Muscle of arm (tissue), 14 donors: ENCODE measurements at places on chromosomes 3 and 15.

- peak; percentile 73 for DNase-seq
Observed at GRCh38 chr15:51759557-51760070, 8.2 kb downstream of the TMOD2 start.

DNA sequence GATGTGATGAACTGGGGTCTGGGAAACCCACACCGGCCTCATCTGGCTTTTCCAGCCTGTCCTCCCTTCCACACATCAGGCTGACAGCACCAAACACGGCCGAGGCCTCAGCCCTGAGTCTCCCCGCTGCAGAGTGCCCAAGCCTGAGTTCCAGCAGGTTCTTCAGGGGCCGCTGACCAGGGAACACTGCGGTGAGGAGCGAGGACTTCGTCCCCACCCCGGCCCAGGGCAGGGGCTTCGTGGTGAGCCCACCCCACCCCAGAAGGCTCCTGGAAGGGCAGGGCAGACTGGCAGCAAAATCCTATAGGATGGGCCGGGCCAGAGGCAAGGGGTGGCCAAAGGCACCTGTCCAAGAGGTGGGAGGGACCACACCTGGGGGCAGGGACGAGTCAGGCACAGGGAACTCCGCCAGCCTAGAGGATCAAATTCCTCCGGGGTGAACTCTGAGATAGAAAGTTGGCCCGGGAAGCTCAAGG is at the start of gene SLC51A:
Gene SLC51A (plus strand): TSS at position 446 of the 476 bp plus-strand sequence. CDS start 179 bp downstream, outside the sequence.
- no peak for DNase-seq

DNA sequence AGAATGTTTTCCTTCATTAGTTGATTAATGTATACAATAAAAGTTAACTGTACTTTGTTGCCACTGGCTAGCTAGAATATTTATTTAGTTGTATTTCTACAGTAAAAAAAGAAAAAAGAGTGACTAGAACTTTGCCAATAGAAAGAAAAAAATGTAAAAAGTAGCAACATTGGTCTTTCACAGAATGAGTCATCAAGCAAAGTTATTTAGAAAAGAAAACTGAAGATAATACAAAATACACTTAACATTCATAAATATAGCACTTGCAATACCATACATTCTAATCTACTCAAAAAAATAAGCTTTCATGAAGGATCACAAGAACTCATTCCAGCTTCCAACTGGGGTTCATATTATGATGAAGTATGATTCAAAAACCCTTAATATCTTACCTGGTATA is 83.4 kb downstream of the AQR start:
- no peak for DNase-seq

DNA sequence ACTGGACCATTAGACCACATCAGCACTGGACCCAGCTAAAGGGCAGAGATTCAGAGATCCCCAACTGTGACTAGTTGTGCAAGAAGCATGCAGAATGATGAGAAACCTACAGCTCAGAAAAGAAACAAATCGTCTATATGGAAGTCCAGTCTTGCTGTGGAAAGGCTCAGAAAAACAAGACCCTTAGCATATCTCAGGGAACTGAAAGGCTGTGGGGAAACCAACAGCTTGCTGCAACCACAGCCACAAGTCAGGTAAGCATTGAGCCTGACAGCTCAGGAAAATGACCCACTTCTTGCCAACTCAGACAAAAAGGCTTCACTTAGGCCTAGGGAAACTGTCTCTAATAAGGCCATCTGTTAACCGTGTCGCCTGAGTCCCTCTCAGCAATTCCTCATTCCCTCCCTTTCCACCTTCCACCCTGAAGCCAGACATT is 145.6 kb downstream of the LSAMP start:
- DNase-seq = no peak

DNA sequence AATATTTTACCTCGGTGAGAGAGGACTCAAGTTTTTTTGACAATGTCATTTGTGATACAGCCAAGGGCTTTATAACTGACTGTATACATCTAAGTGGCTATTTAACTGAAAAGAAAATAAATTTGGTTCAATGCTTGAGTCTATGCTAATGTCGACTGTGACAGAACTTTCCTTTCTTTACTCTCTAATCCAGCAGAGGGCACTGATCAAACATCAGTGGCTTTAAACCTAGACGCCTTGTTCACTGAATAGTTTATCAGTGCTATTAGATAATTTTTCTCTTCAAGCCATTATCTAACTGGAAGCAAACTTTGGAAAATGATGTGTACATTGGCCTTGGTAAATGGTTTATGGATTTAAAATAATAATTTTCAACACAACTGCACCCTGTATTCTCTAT is 285.1 kb downstream of the CHL1 start:
- DNase-seq = no peak

- DNase-seq = no peak
Observed at GRCh38 chr3:40340541-40341170, 31.1 kb downstream of the EIF1B start.

- no peak for DNase-seq
Observed at GRCh38 chr3:155560594-155560993, 184.3 kb downstream of the PLCH1 start.

- DNase-seq = no peak
Observed at GRCh38 chr3:37992271-37993066, 1.9 kb downstream of the VILL start.

GRCh38 chr3:10371167-10371566 is 50.3 kb upstream of the SEC13 start:
- no peak for DNase-seq

GRCh38 chr3:37993460-37993819 is 2.9 kb downstream of the VILL start:
- no peak for DNase-seq

DNA sequence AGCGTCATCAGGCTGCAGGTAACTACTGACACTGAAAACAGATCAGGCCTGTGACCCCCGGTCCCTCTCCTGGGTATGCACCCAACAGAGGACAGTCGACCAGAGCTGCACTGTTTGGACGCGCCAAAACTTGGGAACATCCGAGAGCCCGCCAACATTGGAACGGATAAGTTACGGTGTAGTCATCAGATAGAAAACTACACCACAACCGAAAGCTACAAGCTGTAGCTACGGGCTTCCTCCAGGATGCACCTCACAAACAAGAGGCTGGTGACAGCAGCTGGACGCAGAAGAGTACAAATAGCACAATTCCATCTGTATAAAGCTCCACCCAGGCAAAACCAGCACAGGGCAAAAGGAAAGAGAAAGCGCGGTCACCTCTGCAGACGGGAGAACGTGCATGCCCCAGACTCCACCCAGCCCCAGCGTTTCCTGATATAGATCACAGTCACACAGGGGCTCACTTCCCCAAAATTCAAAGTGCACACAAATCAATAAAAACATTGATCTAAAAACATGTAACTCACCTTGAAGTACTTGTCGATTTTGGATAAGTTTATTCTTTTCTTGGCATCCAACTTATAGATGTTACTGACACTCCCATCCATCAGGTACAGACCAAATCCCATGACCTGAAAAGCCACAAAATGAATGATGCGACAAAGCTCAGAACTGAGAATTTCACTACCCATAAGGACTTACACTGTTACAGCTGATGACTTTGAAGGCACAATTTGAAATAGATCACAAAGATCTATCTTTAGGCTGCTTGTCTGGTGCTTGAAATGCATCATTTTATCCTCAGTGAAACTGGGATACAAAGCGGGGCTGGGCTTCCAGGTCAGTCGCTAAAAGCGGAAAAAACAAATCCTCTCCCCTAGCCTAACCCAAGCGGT is 43.3 kb downstream of the CYFIP1 start:
- DNase-seq = no peak

- DNase-seq = no peak
Observed at GRCh38 chr3:141992512-141992911, 116.1 kb downstream of the ATP1B3 start.

GRCh38 chr3:87053553-87053952 is 62.6 kb upstream of the VGLL3 start:
- DNase-seq = no peak

GRCh38 chr3:187972454-187972853 is 181.5 kb upstream of the LPP start:
- no peak for DNase-seq

GRCh38 chr15:48590723-48591122 is 54.8 kb downstream of the FBN1 start:
- no peak for DNase-seq

DNA sequence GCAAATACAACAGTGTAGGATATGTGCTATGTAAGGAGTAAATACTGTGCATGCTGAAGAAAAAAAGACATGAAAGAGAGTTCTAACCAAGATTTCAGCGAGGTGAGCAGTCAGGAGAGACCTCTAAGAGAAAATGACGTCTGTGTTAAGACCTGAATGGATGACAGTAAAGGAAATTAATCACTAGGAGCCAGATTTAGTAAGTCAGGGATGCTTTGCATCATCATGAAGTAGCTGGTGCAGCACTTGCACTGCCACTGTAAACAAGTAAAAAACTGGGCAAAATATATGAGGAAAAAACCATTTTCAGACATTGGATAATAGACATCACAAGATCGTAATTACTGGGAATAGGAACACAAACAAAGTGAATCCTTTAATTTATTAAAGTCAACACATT is 32.6 kb downstream of the RTP4 start:
- no peak for DNase-seq

DNA sequence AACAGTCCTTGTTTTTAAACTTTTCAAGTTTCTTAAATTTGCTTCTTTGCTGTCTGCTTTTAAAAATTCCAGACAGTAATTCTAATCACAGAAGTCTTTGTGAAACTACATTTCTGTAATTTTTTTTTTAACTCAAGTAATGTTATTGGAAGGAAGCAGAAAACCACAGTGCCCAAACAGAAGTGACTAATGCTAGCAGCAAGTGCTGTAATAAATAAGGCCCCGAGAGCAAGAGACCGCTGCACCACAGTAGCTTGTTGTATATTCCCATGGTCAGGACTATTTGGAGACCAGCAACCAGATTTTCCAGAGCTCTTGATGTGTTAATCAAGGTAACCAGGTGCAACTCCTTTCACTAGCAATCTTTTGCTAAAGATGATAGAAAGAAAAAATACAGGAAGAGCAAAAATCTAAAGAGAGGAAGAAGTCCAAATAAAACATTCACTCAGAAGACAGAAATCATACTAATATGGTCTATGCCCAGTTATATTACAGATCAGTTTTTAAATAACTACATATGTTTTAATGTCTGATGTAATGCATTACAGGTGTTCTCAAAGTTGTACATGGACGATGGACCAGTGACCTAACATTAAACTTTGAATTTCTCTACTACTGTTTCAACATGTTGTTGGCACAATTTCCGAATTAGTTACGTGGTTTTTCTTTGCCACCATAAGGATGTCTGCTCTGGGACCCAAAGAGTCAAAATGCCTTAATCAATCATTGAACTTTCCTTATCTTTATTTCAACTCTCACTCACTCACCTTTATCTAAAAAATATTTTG is 36.4 kb downstream of the WWTR1 start:
- no peak for DNase-seq

DNA sequence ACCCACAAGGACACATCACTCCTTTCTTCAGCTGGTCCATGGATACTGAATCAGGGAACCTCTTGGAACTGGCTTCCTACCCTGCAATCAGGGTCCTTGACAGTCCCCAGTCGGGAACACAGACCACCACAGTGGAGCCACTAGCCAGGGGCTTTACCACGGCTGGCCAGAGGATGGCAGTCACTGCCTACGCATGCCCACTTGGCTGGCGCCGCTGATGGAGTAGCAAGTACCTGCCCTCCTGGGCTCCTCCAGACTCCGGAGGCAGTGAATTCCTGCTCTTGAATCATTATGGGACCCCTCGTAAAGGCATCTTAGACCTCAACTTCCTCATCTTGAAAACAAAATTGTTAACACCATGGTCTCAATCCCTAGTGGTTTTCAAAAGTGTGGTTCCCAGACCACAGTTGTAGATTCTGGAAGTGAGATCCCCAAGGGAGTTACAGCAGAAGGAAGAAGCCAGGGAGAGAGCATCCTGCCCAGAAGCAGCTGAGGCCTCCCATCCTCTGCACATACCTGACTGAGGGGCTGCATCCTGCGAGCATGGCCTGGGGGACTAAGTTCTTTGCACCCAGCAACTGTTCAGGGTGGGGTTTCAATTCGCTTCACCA is 9.1 kb upstream of the SKIC8 start:
- DNase-seq = peak; percentile 63

DNA sequence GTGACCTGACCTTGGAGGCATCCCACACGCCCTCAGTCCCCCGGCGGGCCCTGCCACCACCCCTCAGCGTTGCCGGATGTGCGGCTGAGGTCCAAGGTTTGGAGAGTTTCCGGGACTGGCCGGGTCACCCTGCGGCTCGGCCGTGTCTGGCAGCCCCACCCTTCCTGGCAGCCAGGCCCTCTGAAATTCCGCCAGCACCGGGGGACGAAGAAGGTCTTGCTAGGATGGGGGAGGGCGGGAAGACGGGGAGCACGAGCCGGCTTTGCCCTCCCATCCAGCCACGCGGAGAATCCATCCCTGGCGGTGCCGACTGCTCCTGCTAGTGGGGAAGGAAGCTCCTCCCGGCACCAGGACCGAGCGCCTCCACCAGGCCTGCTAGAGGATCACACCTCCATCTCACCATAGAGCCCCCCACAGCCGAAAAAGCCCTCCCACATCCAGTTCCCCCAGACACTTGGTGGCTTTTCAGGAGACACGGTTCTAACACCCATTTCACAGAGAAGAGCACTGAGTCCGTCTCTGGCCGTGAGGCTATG is 81.5 kb downstream of the CPN2 start:
- DNase-seq = peak; percentile 73

DNA sequence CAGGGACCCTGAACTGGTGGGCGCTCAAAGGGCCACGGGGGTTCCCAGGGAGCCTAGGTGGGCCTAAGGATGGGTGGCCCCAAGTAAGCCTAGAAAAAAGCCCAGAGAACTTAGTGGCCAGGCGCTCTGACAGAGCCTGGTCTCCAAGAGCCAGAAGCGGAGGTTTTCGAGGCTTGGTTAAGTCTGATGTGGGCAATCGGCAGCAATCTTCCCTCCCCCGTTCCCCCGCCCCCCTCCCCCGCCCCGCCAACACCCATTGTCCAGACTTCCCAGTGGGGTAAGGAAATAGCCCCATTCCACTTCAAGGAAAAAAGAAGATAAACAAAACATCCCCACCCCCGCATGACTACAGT is 6.7 kb downstream of the EOMES start:
- DNase-seq = no peak

- no peak for DNase-seq
Observed at GRCh38 chr15:101795455-101795854, 7.9 kb upstream of the OR4F6 start.

- DNase-seq = no peak
Observed at GRCh38 chr3:133750259-133750656, 4.1 kb downstream of the TF start.

DNA sequence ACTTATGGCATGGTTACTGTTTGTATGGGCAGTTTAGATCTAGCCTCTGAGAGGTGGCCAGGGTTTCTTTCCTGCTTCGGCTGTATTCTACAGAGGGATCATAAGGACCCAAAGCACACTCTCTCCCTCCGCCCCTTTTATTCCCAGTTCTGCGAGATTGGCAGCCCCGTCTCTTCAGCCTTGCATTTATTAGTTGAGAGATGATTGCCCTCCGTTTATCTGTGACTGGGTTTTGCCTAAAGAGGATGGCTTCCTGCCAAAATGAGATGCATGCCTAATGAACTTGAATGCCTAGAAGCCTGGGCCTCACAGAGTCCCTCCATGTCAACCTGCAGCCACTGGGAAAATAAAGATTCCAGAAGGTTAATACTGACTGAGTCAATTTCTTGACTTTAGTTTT is 97.1 kb upstream of the CHL1 start:
- no peak for DNase-seq

- peak; percentile 25 for DNase-seq
Observed at GRCh38 chr3:15860014-15860934, 62.5 kb upstream of the ANKRD28 start.

- no peak for DNase-seq
Observed at GRCh38 chr15:59400103-59400813, 27.6 kb upstream of the MYO1E start.
